ENCODE measurements at places on chromosomes 16 and 17.

GRCh38 chr17:3935825-3936355, 19.6 kb upstream of the P2RX1 start:
- no peak for DNase-seq

GRCh38 chr17:64507413-64507782, 621 bp downstream of the CEP95 start:
- peak; percentile 8 for DNase-seq

DNA sequence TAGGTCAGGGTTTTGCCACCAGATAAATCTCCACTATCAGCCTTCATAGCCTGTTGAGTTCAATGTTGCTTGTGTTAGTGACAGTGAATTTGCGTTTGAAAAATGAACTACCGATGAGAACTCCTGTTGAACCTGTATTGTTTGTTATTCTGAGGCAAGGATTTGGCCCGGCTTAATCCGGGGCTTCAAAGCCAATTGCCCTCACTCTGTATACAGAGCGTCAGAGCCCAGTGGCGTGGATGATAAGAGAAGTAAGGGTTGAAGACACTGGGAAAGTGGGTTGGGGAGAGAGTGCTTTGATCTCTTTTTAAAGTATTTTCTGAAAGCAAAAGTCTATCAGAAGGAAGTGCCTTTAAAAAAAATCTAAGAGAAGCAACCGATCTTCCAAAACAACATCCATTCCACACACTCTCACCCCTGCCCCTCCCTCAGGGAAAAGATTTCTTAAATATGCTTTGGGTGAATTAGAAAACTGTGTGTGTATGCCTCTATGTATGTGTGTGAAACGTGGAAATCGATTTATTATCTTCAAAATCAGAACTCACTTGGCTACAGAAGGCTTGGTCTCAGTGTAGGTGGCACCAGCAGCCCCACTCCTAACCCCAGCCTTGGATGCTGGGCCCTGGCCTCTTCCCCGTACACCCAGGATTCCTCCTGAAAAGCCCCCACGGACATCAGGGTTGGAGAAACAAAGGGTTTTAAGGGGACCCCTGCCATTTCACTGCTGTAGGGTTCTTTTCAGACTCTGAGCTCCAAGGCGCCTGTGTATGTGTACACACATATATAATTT, 8.8 kb downstream of the TBX4 start:
- no peak for DNase-seq

DNA sequence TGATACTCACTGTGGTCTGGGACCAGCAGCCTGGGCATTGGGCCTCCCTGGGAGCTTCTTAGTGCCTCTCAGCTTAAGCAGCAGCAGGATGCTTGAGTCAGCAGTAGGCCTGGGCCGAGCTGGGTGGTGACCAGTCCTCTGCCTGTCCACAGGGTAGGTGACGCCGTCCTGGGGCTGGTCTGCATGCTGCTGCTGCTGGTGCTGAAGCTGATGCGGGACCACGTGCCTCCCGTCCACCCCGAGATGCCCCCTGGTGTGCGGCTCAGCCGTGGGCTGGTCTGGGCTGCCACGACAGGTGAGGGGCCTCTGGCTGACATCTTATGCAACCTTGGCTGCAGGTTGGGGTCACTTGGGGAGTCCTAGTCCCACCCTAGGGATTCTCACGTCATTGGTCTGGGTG, 7.4 kb downstream of the SLC26A11 start:
- no peak for DNase-seq

- no peak for DNase-seq
Observed at GRCh38 chr16:79082970-79083369, 517.6 kb downstream of the MAF start.
